ENCODE measurements at places on chromosomes 7 and 10.
A peak's percentile ranks its signal among the peaks of the same experiment; 100 is the strongest.

DNA sequence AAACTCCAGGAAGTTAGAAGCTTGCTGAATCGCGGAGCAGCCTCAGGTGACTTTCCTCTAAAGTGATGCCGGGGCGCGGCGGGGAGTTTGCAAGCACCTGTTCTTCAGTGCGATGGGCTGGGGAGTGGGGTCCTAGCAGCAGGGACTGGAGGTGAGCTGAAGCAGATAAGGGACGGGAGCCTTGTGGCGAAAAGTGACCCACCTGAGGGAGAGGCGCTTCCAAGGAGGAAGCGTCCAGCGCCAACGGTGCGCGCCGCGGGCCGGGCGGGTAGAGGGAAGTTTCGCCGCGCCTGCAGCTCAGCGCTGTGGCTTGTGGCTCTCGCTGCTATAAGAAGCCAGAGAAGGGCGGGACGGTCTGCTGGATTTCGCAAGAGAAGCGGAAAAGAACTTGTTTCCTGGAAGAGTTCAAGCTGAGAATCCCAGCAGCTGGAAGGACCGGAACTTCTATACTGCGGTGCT, at the start of gene STEAP4:
Gene STEAP4 (minus strand): TSS at position 305 of the 459 bp plus-strand sequence. CDS start 22,625 bp downstream, outside the sequence.
- peak; percentile 79 for DNase-seq

DNA sequence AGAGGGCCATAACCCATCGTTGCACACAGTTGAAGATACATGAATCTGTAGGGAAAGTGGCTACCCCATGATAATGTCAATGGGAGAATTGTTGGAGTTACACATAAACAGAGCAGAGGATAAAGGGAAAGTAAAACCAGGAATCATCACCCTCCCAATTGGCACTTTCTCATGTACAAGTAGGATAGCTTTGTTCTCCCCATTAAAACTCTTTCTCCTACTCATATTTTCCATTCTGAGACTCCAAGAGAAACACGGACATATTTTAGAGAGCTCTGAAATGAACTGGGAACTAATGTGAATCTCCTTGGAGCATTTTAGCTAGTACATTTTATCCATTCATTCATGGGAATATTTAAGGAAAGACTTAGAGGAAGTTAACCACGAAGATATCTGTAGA, 17.2 kb upstream of the LRRC17 start:
- DNase-seq, result peak; percentile 44

GRCh38 chr10:62637249-62638061, 167.1 kb upstream of the ADO start:
- DNase-seq, result peak; percentile 38

DNA sequence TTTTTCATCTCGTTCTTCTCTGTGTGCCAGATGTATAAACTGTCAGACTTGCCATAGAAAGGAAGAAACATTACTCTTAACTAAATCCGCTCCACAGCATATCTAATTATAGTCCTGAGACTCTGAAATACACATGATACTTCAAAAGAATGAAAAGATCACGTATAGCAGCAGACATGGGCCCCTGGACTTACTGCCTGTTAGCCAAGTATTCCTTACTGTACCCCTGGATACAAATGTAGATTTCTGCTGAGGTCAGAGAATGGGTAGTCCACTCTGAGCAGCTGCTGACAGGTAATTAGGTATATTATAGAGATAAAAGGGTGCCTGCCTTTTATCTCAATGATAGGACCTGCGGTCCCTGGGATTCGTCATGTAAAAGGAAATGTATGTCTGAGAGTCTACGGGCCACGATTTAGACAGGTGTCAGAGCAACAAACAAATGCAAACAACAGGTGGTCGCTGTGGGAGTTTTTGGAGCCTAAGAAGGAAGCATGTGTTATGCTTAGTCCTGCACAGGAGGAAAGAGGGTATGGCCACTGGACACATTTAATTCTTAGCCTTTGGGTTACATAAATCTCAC, 69.4 kb downstream of the VOPP1 start:
- DNase-seq, result no peak

DNA sequence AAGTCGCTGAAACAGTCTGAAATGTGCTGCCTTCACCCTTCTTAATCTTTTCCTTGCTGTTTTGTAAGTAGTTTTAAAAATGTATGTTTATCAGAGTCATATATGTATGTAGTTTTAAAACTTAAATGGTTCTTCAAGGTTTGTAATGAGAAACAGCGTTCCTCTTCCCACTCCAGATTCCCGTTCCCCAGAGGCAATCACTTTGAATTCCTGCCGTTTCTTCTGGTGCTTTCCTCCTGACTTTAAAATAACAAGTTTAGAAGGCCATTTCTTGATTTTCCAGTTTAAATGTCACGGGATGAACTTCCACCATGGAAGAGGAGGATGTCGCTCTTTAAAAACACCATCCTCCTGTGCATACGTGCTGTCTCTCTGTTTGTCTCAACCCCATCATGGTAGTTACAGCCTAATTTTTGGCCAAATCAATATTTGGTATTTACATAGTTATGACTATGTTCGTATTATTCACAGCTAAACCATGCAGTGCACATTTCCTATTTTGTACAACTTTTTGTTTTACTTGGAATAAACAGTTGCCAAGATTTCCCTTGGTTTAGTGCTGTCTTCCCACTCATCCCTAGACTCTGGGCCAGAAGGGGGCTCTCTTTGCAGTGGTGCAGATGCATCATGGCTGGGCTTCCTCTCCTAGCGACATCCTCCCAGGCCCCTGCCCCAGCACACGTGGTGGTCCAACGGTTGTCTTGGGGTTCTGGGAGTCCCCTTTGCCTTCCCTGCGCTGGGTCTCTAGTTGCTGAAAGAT, 151.4 kb downstream of the PTPN20 start:
- DNase-seq, result no peak

- DNase-seq, result no peak
These were observed 34.3 kb upstream of the PTF1A start for GRCh38 chr10:23157691-23158369.

DNA sequence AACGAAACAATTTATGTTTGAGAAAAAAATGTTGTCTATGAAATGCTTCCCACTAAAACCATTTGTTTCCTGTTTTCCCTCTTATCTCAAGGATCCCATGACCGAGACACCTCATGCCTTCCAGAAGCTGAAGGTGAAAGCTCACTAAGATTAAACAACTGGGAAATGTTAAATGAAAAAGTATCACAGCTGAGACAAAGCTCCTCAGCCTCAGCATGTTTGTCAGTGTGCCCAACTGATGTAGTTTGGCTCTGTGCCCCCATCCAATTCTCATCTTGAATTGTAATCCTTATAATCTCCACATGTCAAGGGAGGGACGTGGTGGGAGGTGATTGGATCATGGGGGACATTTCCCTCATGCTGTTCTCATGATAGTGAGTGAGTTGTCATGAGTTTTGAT, 327.3 kb downstream of the HTR7 start:
- peak; percentile 2 for DNase-seq

GRCh38 chr7:125118444-125118843, 188.8 kb upstream of the POT1 start:
- no peak for DNase-seq

DNA sequence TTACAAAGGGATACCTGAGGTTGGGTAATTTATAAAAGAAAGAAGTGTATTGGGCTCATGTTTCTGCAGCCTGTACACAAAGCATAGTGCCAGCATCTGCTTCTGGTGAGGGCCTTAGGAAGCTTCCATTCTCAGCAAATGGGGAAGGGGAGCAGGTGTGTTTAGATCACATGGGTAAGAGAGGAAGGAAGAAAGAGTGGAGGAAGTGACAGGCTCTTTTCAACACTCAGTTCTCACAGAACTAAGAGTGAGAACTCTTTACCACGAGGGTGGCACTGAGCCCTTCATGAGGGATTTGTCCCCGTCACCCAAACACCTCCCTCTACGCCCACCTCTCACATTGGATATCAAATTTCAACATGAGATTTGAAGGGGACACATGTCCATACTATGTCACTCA, 506 bp upstream of the FAM170B start:
- DNase-seq, result no peak

- DNase-seq, result no peak
These were observed 31.4 kb upstream of the KMT2C start for GRCh38 chr7:152467225-152467624.

DNA sequence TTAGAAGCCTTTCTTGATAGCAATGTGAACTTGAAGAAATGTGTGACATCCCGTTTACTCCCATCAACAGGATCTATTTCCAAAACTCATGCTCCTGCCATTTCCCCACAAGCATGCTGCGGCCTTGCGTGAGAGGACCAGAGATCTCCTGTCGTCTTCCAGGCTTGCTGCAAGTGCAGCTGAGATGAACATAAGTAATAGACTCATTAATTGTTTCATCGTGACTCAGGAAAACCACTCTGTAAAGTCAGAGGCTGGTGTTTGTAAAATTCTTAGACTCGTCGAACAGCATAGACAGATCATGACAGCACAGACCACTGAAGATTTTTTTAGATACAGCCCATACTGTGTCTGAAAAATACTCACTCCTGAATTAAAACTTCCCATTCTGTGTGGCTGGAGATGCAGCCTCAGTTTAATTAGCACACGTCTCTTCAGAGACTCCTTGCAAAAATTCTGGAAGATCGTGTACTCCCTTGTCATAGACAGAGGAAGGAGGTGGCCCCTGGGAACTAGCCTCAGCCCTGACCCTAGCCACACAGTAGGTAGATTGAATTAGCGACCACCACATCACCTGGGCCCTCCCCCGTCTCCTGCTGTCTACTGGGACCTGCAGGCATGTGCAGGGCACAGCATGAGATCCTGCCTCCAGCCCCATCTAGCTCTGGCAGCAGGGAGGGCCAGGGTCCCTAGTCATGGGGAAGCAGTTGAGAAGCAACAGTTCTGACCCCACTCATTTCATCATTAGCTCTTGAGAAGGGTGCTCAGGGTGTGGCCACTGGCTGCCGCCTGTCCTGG, 226.0 kb downstream of the CELF2 start:
- DNase-seq, result no peak

DNA sequence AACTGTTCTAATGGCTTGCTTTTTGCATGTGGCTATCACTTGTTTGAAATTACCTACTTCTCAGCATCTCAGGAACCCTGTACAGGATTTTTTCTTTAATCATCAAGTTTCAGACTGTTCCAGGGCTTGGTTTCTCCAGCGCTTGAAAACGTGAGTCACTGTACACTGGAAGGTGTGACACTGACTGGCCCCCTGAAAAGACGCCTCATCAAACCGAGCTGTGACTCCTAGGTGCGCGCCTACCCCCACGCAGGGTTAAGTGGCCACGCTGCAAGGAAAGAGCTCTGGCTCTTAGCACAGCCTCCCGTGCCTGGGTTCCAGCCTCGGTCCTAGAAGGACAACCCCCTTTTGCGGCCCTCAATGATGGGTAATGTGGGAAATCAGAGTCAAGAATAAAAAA, 81.0 kb downstream of the EBF3 start:
- DNase-seq, result no peak

DNA sequence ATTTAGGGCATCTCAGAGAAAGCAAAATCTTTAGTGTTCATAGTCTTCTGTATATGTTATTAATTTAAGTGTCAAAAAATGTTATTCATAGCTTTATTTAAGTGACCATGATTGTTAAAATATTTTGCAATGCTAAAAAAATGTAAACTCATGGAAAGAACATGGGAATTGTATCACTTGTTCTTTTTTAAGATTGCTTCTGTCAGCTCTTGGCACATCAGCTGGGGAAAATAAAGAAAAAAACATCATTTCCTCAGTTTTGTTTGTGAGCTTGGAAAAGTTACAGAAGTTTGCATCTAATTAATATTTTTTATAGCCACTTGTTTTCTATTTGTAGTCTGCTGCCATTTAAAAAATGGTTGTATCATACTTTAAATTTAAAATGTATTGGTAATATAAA, 285.9 kb upstream of the CSTF2T start:
- DNase-seq, result no peak

DNA sequence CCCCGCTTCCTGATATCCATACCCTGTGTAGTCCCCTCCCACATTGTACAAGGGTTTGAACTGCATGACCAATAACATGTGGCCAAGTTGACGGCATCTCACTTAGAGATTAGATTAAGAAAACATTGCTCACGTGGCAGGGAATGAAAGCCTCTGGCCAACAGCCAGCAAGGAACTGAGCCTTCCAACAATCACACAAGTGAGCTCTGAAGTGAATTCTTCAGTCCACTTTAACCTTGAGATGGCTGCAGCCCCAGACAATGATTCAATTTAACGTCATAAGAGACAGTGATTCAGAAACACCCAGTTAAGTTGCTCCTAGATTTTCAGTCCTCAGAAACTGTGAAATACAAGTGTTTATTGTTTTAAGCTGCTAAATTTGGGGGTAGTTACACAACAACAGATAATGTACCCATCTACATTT, 165.9 kb upstream of the PLXNA4 start:
- peak; percentile 7 for DNase-seq

- DNase-seq, result no peak
These were observed 3.8 kb upstream of the ALDH18A1 start for GRCh38 chr10:95660283-95660682.

GRCh38 chr7:114084002-114084471, 165.2 kb upstream of the PPP1R3A start:
- DNase-seq, result no peak

DNA sequence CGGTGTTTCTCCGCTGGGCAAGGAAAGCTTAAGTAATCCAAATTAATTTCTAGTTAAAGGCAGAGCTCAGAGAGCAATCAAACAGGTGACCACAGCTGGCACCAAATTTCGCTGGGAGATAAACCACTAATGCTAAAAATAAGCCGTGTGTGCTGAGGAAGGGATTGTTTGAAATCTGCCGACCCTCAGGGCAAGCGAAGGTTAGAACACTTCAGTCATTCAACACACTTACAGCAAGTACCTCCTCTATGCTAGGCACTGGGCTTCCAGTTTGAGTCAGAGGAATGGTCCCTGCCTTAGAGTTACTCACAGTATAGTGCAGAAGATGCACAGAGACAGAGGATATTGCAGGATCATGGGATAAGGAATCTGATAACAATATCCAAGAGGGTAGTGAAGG, 467.9 kb upstream of the PODXL start:
- no peak for DNase-seq

DNA sequence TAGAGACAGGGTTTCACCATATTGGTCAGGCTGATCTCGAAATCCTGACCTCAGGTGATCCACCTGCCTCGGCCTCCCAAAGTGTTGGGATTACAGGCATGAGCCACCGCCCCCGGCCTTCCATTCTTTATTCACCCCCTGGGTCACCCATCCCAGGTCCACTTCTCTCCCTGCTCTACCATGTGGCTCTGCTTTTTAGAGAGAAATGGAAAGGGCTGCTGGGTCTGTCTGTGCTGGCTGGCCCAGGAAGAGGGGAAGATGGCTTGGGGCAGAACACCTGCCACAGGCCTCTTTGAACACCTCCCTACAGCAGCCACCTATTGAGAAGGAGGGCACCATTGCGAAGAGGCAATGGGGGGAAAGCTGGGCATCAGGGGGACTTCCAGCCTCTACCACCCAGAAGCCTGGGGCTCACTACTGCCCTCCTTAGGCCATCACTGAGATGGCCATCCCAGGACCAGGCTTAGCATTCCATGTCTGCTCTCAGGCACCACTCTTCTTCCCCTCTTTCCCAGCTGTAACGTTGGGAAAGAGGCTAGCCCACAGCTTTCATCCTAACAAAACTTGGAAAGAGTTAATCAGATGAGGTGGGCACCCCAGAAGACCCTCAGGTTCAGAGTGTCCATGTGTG, 256.3 kb downstream of the GRID1 start:
- no peak for DNase-seq

GRCh38 chr10:124249812-124250432, 156.5 kb upstream of the CHST15 start:
- DNase-seq, result no peak

GRCh38 chr10:35346248-35346647, 9.9 kb downstream of the CCNY start:
- DNase-seq, result no peak

- DNase-seq, result no peak
These were observed 4.6 kb downstream of the CRYGN start for GRCh38 chr7:151435103-151435916.

- peak; percentile 36 for DNase-seq
These were observed 365.4 kb downstream of the SUGCT start for GRCh38 chr7:40500219-40500618.
